ENCODE measurements at places on chromosomes 13 and 19.

- DNase-seq = no peak
Observed at GRCh38 chr19:15421721-15422260, 3.0 kb upstream of the AKAP8L start.

DNA sequence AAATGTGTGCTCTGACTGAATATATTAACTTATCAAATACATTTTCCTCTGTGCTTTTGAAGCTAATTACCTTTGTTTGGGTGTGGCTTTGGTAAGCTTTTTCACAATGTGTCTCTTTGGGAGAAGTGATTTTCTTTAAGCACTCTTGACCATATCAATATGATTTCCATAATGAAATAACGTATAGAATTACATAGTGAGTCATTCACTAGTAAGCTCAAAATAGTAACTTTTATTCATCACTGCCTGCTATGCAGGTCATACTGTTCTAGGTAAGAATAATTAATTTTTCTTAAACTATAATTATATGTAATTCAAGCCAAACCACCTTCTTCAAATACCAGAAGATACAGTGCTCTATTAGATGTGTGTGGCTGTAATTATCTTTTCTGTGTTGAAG, 480.7 kb downstream of the MYO16 start:
- no peak for DNase-seq

GRCh38 chr13:33514362-33514761, 228.8 kb upstream of the STARD13 start:
- no peak for DNase-seq

GRCh38 chr19:12669270-12670158, 2.9 kb downstream of the WDR83 start:
- DNase-seq = peak; percentile 50

- DNase-seq = no peak
Observed at GRCh38 chr13:100753376-100753775, 78.8 kb upstream of the TMTC4 start.

- DNase-seq = no peak
Observed at GRCh38 chr19:45128146-45128545, 32.6 kb downstream of the NKPD1 start.

- DNase-seq = no peak
Observed at GRCh38 chr13:96053003-96053703, at the start of gene UGGT2. Gene UGGT2, minus strand, starts transcription at chr13:96053401. Its CDS starts 89 bp downstream, at chr13:96053312.

DNA sequence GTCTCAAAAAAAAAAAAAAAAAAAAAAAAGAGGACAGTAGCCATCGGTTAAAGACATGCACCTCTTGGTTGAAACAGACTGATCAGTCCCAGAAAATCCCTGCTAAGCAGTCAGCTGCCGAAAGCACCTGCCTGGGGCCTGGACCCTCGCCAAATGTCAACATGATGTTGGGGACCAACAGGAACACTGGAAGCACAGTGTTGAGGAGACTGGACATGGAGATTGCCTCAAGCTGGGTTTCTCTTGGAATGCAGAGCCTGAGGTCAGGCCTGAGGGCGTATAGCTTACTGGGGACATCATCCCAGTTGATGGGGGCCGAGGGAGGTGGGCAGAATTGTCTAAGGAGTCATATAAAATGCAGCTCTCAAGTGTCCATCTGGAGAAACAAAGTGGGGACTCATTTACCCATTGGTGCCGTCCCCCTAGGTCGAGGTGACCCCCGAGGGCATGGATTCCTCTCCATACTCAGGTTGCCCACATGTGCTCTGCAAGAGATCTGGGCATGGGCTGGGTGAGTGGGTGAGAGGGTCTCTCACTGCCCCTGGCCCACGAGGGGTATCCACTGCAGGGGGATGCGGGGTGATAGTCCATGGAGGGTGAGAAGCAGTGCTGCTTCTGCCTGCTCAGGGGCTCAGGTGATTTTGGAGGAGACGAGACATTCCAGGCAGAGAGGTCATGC, 164.5 kb downstream of the URI1 start:
- no peak for DNase-seq

DNA sequence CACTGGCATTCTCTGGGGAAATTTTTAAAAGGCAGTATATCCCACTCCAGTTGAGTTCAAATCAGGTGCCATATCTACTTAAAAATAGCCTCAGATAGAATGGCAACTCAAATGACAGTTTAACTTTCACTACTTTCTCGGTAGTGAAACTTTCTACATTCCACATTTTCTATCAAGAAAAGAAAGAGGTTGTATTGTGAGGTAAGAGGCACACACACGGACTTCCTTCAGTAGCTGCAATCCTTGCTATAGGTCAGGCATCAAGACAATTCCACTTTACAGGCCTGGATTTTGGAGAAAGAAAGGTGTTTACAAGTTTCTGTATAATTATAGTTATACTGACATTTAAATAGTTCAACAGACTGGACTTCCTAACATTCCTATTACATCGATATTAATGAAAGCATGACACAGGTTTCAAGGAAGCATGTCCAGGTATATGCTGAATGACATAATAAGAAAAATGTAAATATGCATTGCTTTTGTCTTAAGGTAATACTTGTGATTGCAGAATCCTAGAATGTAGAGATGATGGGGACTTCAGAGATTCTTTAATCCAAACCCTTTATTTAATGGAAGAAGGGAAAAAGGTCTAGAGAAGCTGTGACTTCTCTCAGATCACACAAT, 5.2 kb downstream of the STARD13 start:
- no peak for DNase-seq

Data from stimulated activated CD8-positive, alpha-beta memory T cell treated with anti-CD3 and anti-CD28 coated beads, Interleukin-7, amount 100 ng/mL, for 48 hours (primary cell).